Heart right ventricle (tissue), 16 donors: ENCODE measurements at places on chromosomes 3 and 15. TPM values are rescaled to one million over a fixed set of nuclear protein-coding genes. Genes with fewer than 3 reads are reported as not detected.
A peak's percentile ranks its signal among the peaks of the same experiment; 100 is the strongest.

The ADGRG7 gene
- total RNA-seq, result not detected

The RAB6B gene
- total RNA-seq, result 42.6 TPM

The CHRNA5 gene
- 3.4 TPM for total RNA-seq

The NR1I2 gene
- total RNA-seq, result not detected

The NMNAT3 gene
- 10.7 TPM for total RNA-seq

The SLC49A4 gene
- total RNA-seq, result 14.0 TPM

The TMEM45A gene
- total RNA-seq, result 1.9 TPM

DNA sequence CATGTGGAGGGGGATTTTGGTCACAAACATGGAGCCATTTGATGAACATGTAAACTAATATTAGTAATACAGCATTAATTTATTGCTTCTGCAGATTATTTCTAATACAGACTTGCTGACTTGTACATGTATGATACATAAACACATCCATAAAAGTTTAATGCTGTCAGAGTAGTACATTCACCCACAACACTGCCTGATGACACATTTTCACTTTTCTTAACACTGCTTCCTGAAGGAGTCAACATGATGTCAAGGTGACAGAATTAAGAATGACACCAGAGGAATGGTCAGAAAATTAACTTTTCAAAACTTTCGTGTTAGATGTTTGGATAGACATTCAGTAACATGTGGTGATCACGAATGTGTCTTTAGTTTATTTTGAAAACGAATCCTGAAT, 199.4 kb downstream of the SATB1 start:
- DNase-seq, result no peak

- no peak for DNase-seq
These were observed 21.2 kb upstream of the CRBN start for GRCh38 chr3:3200632-3201212.

GRCh38 chr3:129280183-129280582, 1.5 kb downstream of the HMCES start:
- DNase-seq, result no peak

- DNase-seq, result peak; percentile 41
These were observed 12.2 kb upstream of the VIPR1 start for GRCh38 chr3:42490243-42490642.

GRCh38 chr3:157353652-157354051, 83.0 kb upstream of the PTX3 start:
- DNase-seq, result no peak

DNA sequence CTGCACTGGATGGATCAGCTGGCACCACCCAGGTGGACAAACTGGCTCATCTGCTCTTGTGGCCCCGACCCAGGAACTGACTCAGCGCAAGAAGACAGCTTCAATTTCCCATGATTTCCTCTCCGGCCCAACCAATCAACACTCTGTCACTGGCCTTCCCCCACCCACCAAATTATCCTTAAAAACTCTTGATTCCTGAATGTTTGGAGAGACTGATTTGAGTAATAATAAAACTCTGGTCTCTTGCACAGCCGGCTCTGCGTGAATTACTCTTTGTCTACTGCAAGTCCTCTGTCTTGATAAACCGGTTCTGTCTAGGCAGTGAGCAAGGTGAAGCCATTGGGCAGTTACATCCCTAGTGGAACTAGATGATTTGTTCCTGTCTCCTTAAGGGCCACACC, 16.1 kb downstream of the BDH1 start:
- DNase-seq, result no peak

DNA sequence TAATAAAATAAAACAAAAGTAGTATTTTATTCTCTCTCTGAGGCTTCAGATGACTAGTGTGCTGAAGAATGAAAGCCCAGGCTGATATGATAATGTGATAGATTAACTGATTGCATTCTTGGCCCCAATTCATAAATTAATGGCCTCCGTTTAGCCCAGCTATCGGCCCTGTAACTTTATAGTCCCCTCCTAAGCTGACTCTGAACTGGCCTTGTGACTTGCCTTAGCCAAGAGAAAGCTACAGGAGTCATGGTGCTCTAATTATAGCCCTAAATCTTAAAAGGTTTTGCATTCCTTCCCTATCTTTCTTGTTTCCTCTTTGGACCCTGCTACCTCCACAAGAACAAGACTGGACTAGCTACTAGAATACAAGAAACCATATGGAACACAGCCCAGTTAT, 123.2 kb upstream of the EPHA3 start:
- no peak for DNase-seq

- DNase-seq, result no peak
These were observed 38.3 kb upstream of the BCL2L10 start for GRCh38 chr15:52150871-52151270.

- no peak for DNase-seq
These were observed 19.2 kb downstream of the PXK start for GRCh38 chr3:58351920-58352319.

DNA sequence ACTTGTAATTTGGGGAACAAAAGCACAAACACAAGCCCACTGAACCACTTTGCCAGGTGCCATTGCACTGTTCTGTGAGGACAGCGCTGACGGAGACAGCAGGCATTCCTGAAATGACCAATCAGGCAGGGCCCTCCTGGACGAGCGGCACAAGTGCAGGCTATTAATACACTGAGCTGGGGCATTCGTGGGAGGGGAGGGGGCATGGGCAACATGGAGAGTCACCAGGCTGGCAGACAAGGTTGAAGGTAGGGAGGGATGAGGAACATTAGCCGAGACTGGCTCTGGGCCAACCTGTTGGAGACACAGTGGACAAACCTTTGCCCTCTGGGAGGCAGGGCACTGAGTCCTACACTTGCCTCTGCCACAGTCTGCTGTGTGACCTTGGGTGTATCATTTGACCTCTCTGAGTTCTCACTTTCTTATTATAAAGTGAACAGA, 45.6 kb downstream of the NOX5 start:
- peak; percentile 72 for DNase-seq

GRCh38 chr3:167361306-167361705, 18.8 kb downstream of the ZBBX start:
- DNase-seq, result no peak

- no peak for DNase-seq
These were observed 13.4 kb downstream of the IL12A start for GRCh38 chr3:160001850-160002623.
